Frontal cortex (tissue), 4 donors: ENCODE measurements at places on chromosomes 2 and 18. TPM values are rescaled to one million over a fixed set of nuclear protein-coding genes. Genes with fewer than 3 reads are reported as not detected.

GRCh38 chr2:108363908-108364225 lies 13.9 kb upstream of the SULT1C4 start:
- DNase-seq = no peak

The OSBPL6 gene
- 11.4 TPM for total RNA-seq

DNA sequence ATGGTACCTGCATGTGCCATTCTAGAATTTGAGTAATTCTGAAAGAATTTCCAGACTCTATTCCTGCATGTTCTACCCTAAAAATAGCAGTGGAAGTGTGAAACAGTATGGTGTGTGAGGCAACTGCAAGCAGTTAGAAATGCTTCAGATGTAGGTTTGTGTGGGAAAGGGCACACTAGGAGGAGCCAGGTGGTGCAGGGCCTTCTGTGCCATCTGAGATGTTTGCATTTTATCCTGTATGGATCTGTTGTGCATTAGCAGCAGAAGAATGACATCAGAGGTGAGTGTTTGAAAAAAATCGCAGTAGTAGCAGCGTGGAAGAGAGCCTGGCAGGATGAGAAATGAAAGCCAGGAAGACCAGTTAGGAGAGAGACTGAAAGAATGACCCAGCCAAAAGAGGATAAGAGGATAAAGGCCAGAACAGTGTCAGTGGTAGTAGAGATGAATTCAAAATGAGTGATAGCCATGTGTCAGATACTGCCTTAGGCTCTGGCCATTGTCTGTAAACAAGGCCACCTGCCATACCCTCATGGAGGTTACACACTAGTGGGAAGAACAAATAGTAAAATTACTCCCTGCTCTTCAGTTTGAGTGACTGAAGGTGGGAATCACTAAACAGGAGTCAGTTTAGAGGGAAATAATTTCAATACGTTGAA lies 142.2 kb downstream of the PKP4 start:
- no peak for DNase-seq

The POTEI gene
- total RNA-seq = under 0.01 TPM

- DNase-seq = no peak
Measured at GRCh38 chr2:79630972-79631557, 118.2 kb downstream of the CTNNA2 start.
